ENCODE measurements at places on chromosomes 3 and 15.

DNA sequence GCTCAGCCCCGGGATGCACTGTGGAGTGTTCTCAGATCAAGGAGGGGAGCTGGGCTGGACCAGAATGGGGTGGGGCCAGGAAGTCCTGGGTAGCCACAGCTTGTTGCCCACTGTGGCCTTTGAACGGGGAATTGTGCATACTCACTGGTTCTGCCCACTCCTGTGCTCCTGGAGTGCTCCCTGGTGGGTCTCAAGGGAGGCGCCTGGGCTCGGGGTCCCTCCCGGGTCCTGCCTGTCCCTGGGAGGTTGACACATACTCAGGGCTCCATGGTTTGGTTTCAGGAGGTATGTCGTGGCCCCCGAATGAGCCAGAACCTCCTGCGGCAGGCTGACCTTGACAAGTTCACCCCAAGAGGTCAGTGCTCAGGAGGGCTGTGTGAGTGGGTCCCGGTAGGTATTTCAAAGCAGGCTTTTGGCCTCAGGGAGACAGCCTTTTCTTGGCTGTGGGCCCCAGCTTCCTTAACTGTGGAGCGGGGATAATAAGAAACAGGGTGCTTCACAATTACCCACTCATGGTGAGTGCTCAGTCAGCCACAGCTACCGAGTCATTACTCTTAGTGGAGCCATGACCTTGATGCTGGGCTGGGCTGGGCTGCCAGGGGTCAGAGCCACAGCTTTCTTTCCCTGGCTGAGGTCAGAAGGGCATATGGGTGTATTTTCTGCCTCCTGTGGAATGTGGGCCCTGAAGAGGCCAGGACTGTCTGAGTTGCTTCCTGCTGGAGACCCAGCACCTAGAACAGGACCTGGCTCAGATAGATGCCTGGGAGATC is 7.6 kb downstream of the DNAH1 start:
- DNase-seq, result no peak

- DNase-seq, result no peak
Measured at GRCh38 chr15:72169236-72169920, 28.2 kb downstream of the GRAMD2A start.

DNA sequence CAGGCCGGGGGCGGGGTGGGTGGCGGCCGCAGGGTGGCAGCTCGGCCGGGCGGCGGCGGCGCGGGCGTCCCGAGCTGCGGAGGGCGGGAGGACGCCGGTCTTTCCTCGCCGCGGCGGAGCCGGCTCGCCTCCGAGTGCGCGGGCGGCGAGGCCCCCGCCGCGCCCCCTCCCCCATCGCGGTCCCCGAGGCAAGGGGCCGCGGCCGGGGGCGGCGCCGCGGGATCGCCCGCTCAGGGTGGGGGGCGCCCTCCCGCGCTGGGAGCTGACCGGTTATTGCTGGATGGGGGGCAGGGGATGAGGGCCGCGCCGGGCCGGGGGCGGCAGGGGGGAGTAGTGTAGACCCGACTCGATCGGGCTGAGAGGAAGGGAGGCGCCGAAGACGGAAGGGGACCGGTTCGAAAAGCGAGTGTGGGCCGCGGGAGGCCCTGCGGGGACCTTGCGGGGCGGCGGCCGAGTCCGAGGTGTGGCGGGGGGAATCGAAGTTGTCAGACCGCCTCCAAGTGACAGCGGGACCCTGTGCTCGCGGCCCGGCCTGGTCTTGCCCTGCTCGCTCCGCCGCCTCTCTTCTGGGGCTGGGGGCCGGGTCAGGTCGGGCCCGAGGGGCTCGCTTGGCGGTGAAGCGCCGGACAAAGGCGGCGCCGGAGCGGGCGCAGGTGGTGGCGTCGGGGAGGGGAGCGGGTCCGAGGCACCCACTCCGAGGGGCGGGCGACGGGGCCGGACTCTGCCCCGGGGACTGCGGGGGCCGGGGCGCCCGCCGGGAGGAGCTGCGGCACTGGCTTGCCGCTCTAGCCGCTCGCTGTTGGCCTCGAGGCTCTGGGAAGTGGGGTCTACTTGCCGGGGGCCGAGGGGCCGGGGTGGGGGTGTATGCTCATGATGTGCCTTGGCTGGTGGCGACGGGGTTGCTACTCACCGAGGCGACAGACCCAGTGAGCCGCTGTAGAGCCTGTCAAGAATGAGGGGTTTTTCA is 1.1 kb downstream of the BAHD1 start:
- no peak for DNase-seq

GRCh38 chr15:92637626-92638025 is 17.9 kb downstream of the FAM174B start:
- DNase-seq, result no peak

DNA sequence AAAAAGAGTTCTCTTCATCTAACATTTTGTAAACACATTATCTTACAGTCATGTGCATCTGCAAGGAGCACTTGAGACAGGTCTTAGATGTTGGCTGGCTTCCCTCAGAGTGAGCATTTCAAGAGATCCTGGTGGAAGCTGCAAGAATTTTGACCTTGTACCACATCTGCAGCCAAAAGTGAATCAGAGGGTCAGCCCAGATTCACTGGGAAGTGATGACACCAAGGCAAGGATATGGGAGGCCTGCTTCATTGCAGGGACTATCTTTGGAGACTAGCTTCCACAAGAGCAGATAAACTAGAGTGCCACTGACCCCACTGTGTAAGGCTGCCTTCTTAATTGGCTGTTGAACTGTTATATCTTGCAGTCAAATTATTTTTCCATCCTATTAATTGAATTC is 21.3 kb upstream of the GADL1 start:
- no peak for DNase-seq

DNA sequence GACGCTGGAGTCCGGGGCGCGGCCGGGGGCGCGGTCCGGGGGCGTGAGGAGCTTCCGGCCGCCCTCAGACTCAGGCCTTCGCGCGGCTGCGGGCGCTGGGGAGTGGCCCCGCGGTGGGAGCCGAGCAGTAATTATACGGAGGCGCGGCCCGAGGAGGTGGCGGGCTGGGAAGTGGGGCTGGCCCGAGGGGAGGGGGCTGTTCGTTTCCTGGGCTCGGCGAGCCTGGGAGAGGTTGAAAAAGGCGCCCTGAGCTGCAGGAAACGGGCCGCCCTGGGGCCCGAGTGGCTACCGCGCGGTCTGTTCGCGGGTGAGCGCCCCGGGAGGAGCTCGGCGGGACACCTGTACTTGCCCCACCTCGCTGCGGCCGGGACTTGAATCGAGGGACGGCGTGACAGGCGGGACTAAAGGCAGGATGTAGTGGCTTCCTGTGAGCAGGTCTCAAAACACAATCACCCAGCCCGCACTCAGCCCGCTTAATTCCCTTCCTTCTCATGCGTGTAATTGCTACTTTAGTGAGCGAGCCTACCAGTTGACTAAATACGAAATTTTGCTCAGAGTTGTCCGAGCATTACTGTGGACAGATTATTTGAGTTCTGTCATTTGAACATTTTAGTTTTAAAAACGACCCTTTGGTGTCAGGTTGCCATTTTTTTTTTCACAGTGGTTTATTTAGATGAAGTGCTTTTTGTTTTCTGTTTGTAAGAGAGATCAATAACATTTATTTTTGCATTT is 860 bp downstream of the RASA2 start:
- peak; percentile 11 for DNase-seq

DNA sequence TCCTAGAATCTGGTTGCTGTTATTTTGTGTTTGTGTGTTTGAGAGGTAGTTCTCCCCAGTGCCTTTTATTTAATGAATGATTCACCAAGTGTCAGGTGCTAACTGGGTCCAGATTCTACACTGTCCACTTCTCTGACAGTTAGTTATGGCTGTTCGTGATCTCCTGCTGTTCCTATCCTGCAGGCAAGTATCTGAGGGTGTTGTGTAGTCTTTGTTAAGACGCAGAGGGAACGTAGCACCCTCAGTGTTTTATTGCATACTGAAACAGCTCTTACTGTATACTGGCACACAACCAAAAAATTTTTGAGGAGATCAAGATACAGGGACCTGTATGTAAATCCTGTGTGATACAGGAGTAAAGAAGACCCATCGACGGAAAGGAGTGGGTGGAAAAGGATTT is 1271.3 kb downstream of the ROBO1 start:
- DNase-seq, result no peak

GRCh38 chr3:123559040-123559861 is 25.6 kb downstream of the HACD2 start:
- peak; percentile 19 for DNase-seq

- no peak for DNase-seq
Measured at GRCh38 chr3:169259134-169259533, 404.4 kb downstream of the MECOM start.

DNA sequence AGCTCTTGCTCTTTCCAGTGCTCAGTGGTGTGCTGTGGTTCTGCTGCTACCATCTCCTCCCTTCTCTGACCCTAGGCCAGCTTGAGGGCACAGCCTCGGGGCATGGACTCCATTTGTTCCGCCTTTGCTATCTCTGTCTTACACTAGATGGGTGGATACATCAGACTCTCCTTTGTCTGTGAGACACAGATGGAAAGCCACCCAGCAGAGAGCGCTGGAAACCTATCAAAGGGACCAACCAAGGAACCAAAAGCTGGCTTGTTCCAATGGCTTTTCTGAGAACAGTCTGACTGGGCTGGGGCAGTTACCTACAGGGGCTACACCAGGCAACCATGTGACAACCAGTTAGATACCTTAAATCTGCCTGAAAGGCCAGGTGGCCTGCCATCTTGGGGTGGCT is 63.8 kb downstream of the NPTN start:
- no peak for DNase-seq

DNA sequence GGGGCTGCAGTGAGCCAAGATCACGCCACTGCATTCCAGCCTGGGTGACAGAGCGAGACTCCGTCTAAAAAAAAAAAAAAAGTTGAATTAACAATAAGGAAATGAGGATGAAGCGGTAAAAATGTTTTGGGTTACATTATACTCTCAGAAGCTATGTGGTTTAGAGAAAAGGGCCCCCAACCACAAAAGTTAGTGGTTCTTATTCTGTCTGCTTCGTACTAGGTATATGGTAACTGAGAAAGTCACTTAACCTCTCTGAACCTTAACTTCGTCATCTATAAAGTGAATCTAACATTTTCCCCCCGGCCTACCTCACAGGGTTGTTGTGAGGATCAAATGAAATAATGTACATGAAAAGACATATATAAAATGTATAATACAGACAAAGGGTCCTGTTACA is 38.4 kb upstream of the EHHADH start:
- no peak for DNase-seq

GRCh38 chr3:178485756-178486155 is 50.5 kb upstream of the KCNMB2 start:
- DNase-seq, result peak; percentile 83

- DNase-seq, result no peak
Measured at GRCh38 chr3:28042095-28042635, 199.3 kb upstream of the CMC1 start.

GRCh38 chr3:33644582-33644981 is 73.5 kb downstream of the CLASP2 start:
- DNase-seq, result no peak

- DNase-seq, result no peak
Measured at GRCh38 chr15:90266061-90266431, 574 bp downstream of the NGRN start.

DNA sequence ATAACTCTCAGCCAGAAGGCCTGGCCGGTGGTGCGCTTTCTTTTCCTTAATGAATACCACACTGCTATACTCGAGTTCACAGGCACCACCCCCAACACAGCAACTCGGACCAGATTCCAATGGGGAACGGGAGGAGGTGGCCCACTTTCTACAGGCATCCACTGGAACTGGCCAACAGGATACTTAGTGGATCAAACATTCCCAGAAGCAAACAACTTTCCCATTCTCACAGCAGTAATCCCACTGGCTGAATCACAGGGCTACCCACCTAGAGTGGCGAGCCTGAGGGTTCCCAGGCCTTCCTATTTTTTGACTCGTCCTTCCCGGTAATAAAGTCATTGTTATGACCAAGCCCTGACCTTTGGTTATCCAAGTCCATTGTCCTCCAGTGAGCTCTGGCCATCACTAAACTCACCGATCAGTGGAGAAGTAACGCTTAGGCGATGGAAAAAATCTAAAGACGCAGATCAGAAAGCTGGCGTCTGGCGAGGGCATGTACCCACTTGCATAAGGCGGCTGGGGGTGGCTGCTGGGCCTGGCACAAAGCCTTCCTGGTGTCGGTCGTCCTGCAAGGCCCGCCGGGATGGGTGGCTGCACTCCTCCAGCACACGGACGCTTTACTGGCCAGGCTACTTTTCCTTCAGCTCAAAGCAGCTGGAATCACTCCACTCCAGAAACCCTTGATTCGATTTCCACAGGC is 1.2 kb downstream of the EOGT start:
- DNase-seq, result peak; percentile 63

DNA sequence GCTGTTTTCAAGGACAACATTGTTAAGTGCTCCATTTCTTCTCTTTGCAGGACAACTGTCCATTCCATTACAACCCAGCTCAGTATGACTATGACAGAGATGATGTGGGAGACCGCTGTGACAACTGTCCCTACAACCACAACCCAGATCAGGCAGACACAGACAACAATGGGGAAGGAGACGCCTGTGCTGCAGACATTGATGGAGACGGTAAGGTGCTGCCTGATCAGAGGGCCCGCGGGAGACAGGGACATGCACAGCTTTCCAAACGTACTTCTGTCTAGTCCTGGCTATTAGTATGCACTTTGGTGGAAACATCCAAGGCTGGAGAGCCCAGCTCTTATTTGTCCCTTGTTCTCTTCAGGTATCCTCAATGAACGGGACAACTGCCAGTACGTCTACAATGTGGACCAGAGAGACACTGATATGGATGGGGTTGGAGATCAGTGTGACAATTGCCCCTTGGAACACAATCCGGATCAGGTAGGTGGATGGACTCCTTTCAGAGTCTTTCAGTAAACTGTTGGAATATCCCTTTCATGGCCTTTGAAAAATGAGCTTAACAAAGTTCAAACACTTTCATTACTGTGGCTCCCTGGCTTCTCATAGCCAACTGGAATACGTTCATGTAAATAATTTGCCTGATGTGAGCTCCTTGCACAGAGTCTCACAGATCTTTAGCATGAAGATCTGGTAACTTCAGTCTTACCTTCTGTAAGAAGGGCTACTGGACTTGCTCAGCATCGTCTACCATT is 10.4 kb downstream of the THBS1 start:
- DNase-seq, result no peak

- DNase-seq, result no peak
Measured at GRCh38 chr15:95215017-95215416, 983.7 kb downstream of the MCTP2 start.

GRCh38 chr3:17234382-17234781 is 349.6 kb downstream of the PLCL2 start:
- no peak for DNase-seq

GRCh38 chr15:83858820-83859505 is 205.0 kb downstream of the ADAMTSL3 start:
- DNase-seq, result no peak

DNA sequence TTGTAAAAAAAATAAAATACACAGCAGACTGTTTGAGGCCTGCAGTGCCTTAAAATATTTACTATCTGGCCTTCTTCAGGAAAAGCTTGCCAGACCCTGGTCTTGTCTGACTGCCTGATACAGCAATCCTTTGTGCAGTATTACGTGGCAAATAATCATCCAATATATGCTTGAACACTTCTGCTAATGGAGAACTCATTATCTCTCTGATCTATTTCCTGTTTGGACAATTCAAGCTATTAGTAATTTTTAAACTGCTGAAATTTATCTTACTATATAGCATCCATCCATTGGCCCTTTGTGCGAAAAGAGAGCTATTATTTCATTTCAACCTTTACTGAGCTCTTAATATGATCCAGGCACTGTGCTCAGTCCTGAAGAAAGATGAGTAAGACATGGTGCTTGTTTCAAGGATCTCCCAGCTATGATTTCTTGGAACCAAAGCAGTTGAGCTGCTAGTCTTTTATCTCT is 15.9 kb downstream of the ATG7 start:
- DNase-seq, result no peak
